ENCODE measurements at places on chromosomes 7 and 10. TPM values are rescaled to one million over a fixed set of nuclear protein-coding genes. Genes with fewer than 3 reads are reported as not detected.

Gene CALML3
- under 0.01 TPM for total RNA-seq

Gene DMBT1
- total RNA-seq, result under 0.01 TPM

Gene DYNC1I1
- 0.83 TPM for total RNA-seq

Gene ABCC2
- total RNA-seq, result 1.6 TPM

Gene ZCCHC24
- 21.0 TPM for total RNA-seq

Gene AKR1C8
- total RNA-seq, result not detected

Gene GPR15LG
- not detected for total RNA-seq

Gene ITGA8
- total RNA-seq, result 1.3 TPM

Gene KCNMA1
- 30.9 TPM for total RNA-seq

Gene EBF3
- total RNA-seq, result 3.7 TPM

Gene OPN4
- not detected for total RNA-seq

Gene CPVL
- total RNA-seq, result 0.71 TPM
